Fibroblast of the aortic adventitia (primary cell): ENCODE measurements at places on chromosomes 4 and X. TPM values are rescaled to one million over a fixed set of nuclear protein-coding genes. Genes with fewer than 3 reads are reported as not detected.

DNA sequence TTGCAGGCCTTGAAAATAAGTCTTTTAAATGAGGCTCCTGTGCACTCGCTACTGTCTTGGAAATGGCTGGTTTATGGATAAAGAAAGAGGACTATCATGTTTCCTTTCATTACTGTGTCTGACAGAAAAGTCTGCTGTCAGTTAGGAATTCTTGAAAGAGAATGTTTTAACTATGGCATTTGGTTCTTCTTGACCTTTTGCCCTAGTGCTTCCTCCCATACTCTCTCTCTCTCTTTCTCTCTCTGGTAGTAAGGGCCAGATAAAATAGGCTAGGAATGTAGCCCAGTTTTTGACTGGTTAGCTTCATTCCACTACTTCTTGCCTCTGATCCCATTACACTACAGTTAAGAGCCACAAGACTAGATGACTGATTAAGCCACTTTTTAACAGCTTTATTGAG is 29.8 kb downstream of the YY2 start:
- DNase-seq = peak; percentile 45

GRCh38 chrX:64792598-64793337 is 183.5 kb downstream of the ZC4H2 start:
- no peak for DNase-seq

- DNase-seq = peak; percentile 85
These were observed 38.1 kb upstream of the EDA2R start for GRCh38 chrX:66676990-66677389.

GRCh38 chrX:56802921-56803849 is 74.1 kb downstream of the NBDY start:
- DNase-seq = peak; percentile 93

DNA sequence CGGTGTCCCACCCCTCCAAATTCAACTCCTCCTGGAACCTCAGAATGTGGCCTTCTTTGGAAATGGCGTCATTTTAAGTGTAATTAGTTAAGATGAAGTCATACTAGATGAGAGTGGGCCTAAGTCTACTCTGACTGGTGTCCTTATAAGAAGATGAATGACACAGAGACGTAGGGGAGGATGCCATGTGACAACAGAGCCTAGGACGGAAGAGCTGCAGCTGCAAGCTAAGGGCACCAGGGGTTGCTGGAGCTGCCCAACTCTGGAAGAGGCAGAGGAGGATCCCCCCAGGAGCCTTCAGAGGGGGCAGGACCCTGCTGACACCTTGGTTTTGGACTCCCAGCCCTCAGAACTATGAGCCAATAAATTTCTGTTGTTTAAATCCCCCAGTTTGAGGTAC is 115.1 kb downstream of the STK32B start:
- DNase-seq = no peak

BMPR1B gene
- total RNA-seq = 2.2 and 13.5 TPM in 2 replicates

- DNase-seq = no peak
These were observed 23.8 kb downstream of the PPP1R2C start for GRCh38 chrX:42754115-42754514.

GRCh38 chrX:133746593-133746992 is 238.8 kb downstream of the GPC3 start:
- no peak for DNase-seq

GRCh38 chrX:123274796-123275195 is 90.7 kb downstream of the GRIA3 start:
- peak; percentile 11 for DNase-seq

- peak; percentile 64 for DNase-seq
These were observed 41.5 kb downstream of the KIAA0232 start for GRCh38 chr4:6824071-6824470.

GRCh38 chr4:189502841-189503435 is 437.7 kb upstream of the FRG1 start:
- no peak for DNase-seq

VEGFC gene
- total RNA-seq = 24.7 and 42.9 TPM in 2 replicates

- DNase-seq = no peak
These were observed 91.4 kb downstream of the BCOR start for GRCh38 chrX:40006106-40007017.

- DNase-seq = no peak
These were observed 19.7 kb upstream of the BBS12 start for GRCh38 chr4:122712782-122713181.

SEL1L3 gene
- total RNA-seq = 13.7 and 83.5 TPM in 2 replicates

GRCh38 chr4:118760493-118760892 is 75.3 kb downstream of the METTL14 start:
- DNase-seq = no peak

- DNase-seq = peak; percentile 58
These were observed 45.9 kb downstream of the GAB1 start for GRCh38 chr4:143382596-143382995.

DNA sequence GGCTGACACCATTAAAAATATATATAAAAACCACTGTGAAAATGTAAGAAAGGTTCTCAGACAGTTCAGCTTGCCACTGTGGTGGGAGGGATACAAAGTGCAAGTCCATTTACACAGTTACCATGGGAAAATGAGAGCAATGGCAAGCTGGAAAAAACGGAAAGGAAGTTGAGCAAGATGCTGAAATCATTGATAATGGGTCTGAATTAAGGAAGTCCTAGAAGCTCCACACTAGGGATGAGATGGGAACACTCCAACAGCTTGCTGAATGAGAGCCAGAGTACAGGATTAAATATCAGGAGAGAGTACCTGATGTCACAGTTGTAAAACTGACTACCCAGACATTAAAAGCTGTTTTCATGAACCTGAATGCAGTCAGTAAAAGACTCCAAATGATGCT is 218.6 kb downstream of the PRDM5 start:
- DNase-seq = peak; percentile 19

- peak; percentile 81 for DNase-seq
These were observed 127.1 kb downstream of the FBXO8 start for GRCh38 chr4:174156239-174156826.

DNA sequence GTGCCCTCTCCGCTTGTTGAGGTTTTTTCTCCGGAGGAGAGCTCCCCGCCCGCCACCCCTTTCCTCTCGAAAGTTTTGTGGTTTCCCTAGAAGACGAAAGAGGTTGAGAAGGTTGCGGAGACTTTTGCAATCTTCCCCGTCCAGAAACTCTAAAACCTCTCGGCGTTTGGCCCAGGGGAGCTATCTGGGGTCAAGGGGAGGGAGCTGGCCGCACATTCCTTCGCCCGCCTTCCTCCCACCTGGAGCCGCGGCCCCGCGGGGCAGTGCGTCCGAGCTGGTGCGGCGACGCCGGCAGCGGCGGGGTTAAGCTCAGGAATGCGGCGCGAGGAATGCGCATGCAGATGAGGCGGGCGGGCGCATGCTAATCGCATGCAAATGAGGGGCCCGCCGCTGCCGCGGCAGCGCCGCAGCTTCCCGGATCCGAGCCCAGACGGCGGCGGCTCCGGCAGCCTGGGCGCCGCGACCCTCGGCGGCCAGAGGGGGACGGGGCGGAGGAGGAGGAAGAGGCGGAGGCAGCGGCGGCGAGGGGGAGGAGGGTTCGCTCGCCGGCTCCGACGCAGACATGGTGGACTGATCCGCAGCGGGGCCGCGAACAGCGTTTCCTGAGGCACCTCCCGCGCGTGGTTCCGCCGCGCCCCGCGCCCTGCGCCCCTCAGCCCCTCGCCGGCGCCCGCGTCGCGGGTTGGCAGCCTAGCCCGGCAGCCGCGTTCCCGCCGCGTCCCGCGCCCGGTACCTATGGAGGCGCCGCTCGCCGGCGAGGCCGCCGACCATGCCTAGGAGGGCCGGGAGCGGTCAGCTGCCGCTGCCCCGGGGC is at the start of gene WWC2:
TSS of gene WWC2 (plus strand) at position 535 of the 814 bp plus-strand sequence. CDS start at position 770, 235 bp downstream.
- DNase-seq = peak; percentile 88

DNA sequence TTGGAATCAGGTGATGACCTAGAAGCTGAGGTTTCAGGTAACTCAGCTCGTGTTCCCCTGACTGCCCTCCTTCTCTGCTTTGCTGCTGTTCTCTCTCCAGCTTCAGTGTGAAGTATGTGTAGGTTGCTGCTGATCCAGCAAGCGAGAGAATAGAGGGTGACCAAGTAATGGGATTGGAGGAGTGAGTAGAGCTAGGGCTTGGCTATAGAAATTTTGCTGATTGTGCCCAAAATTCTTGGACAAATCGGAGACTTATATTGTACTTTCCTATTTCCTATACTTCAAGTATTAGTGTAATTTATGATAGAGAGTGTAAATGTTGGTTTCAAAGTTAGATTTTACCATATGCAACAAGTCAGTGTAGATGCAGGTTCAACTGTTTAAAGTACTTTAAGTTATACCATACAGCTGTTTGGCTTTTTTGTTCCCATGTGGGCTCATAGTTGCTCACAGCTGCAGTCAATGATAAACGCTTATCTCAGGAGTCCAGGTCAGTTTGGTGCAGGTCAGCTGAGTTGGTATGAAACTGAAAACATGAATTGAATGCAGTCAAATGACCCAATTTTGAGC is 48.0 kb downstream of the RAPGEF2 start:
- no peak for DNase-seq

- DNase-seq = peak; percentile 70
These were observed 30.1 kb downstream of the NEIL3 start for GRCh38 chr4:177339477-177340374.

GRCh38 chr4:175946472-175947116 is 119.0 kb upstream of the WDR17 start:
- DNase-seq = peak; percentile 44

EGFL6 gene
- 0.27 TPM in 1 of 2 replicates, not detected in the other for total RNA-seq

GRCh38 chrX:150018931-150019361 is 80.7 kb upstream of the EOLA2 start:
- DNase-seq = peak; percentile 32

DNA sequence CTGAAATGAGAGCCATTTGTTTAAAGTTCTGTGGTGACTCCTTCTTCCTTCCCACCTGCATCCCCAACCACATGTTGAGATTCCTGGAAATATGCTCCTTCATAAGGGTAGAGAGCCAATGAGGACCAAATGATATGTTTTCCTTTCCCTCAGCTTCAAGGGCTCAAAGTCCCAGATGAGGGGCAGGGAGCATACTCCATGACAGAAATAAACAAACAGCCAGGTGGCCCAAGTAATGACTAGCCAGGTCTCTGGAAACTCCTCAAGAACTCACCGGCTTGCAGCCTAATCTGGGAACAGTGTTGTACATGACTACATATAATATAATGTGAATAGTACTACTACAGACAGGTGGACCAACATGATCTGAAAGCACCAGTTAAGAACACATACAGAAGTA is 392.3 kb downstream of the PACRGL start:
- no peak for DNase-seq

DNA sequence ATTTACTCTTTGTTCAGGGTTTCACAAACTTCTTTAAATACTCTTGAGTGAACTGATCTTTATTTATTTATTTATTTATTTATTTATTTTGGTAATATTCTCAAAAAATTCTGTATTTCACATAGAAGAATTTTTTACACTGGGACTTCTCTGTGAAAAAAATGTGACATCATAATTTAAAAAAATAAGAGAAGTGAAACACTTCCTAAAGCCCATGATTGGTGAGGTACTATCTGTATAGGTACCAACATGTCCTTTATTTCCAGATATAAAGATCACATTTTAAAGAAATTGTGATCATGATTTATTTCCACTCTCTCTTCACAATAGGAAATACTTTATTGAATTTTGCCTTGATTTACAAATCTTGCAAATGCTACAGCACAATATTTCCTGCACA is 497.1 kb downstream of the FAT4 start:
- DNase-seq = no peak

SOD3 gene
- 65.3 and 75.2 TPM in 2 replicates for total RNA-seq

DNA sequence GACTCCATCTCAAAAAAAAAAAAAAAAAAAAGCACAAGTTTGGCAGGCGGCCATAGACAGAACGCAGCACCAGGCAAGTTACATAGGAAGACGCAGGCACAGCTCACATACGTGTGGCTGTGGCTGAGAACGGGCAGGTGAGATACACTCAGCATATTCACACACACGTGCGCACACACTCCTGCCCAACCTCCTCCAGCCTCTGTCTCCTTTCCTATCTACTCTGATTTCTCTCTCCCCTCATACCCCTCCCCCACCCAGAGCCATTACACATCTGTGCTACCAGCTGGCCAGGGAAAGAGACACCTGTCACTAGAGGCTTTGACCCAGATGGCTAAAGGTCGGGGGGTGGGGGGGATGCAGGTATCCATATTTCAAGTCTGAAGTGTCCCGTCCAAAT is 2.2 kb upstream of the SLC38A5 start:
- DNase-seq = no peak

MAGED4 gene
- total RNA-seq = 13.7 and 14.7 TPM in 2 replicates

DNA sequence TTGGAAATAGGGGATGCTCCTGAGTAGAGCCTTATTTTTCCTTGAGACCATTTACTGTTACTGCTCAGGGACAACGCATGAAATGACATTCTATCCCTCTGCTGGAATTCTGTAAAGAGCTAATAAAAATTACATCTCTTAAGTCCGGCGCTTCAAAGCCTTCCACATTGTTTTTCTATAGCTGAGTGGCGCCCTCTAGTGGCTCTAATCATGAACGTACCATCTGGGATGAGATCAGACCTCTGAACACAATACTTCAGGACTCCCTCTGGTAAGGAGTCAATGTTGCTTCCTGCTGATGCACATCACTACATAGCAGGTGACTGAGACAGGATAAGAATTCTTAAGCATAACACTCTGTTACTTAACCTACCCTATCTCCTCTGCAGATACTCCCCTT is 6.0 kb downstream of the HMGN5 start:
- peak; percentile 66 for DNase-seq

PDZD4 gene
- total RNA-seq = 0.09 and 1.1 TPM in 2 replicates

- no peak for DNase-seq
These were observed 68.9 kb downstream of the WNK3 start for GRCh38 chrX:54288968-54289367.

TLR10 gene
- total RNA-seq = not detected in 2 replicates

C4orf54 gene
- 0.08 TPM in 1 of 2 replicates, not detected in the other for total RNA-seq

PLAC8 gene
- total RNA-seq = 0.36 and 1.1 TPM in 2 replicates

GRCh38 chr4:14049946-14050345 is 422.4 kb upstream of the BOD1L1 start:
- no peak for DNase-seq

SULT1E1 gene
- 0.41 and 1.7 TPM in 2 replicates for total RNA-seq

KCND1 gene
- total RNA-seq = 0.81 and 1.4 TPM in 2 replicates

KIT gene
- 0.49 and 2.7 TPM in 2 replicates for total RNA-seq

GRCh38 chr4:123450393-123450792 is 53.8 kb downstream of the SPRY1 start:
- no peak for DNase-seq

GRCh38 chr4:108881190-108881589 is 118.3 kb upstream of the ETNPPL start:
- peak; percentile 58 for DNase-seq

GRCh38 chr4:186666750-186667149 is 56.9 kb downstream of the FAT1 start:
- DNase-seq = no peak

GRCh38 chr4:53734584-53735353 is 143.5 kb upstream of the LNX1 start:
- DNase-seq = peak; percentile 81

GRCh38 chr4:138656990-138657389 is 358.6 kb upstream of the NOCT start:
- DNase-seq = no peak
